ENCODE measurements at places on chromosomes 7 and 10.

DNA sequence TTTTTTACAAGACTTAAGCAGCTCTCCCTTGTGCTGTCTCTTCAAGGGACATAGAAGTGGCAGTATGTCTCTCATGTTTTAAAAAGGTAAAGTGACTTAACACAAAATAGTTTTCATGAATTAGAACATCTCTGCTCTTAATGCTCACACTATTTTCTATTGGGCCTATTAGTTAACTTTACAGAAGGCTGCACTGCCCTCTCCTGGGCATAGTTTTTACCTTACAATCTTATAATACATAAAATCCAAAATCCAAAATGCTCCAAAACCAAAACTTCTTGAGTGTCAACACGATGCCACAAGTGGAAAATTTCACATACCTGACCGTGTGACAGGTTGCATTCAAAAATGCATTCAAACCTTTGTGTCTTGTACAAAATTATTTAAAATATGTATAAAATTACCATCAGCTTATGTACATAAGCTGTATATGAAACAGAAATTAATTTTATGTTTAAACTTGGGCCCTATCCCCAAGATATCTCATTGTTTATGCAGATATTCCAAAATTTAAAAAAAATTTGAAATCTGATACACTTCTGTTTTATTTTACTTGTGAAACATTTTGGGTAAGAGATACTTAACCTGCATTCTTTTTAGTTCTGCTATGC is 25.8 kb downstream of the TES start:
- DNase-seq, result peak; percentile 25

GRCh38 chr7:150448789-150449147 is 1.7 kb upstream of the GIMAP8 start:
- DNase-seq, result peak; percentile 78

DNA sequence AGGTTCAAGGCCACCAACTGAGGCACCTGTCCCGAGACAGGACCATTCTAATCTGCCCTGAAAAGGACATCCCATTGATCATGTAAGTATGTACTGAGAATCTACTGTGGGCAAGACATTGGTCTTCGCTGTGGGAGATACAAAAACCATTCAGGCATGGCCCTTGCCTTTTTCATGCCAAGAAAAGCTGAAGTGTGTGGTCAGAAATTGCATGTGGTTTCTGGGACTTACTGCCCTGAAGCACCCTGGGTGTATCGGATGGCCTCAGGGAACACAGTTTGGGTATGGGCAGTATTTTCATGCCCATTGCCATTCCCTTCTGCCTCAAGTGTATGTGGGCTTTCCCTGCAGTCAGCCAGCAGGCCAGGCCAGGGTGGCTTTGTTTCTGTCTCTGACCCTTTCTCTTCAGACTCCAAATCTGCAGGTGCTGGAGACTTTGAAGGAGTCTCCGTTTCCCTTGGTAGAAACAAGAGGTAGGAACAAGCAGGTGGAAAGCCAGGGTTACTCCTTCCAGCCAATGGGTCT is 285.7 kb downstream of the ZEB1 start:
- DNase-seq, result no peak

GRCh38 chr10:107913317-107914294 is 749.1 kb upstream of the SORCS1 start:
- DNase-seq, result no peak

- DNase-seq, result no peak
Observed at GRCh38 chr7:137838706-137839315, 8.0 kb downstream of the DGKI start.

- DNase-seq, result no peak
Observed at GRCh38 chr10:126006906-126007305, 110.5 kb downstream of the FANK1 start.

DNA sequence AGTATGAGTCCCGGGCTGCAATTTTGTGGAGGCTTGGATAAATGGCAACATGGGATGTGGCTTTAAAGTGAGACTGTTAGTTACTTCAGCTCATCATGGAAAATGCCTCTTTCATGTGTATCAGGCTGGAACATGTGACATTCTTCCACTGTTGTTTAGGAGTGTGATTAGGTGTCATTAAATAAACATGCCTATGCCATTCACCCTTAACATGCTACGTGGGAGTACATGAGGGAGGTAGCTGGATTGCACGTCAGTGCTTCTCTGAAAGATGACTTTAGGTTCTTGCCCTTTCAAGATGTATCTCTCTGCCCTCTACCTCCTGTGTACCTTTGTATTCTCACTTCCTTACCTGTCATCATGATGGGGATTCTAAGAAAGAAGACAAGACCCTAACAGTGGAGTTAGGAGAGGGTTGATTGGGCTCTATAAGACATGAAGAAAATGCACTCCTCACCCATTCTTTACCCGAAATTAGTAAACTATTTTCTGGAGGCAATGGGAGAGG is 8.9 kb downstream of the AKR1E2 start:
- no peak for DNase-seq

DNA sequence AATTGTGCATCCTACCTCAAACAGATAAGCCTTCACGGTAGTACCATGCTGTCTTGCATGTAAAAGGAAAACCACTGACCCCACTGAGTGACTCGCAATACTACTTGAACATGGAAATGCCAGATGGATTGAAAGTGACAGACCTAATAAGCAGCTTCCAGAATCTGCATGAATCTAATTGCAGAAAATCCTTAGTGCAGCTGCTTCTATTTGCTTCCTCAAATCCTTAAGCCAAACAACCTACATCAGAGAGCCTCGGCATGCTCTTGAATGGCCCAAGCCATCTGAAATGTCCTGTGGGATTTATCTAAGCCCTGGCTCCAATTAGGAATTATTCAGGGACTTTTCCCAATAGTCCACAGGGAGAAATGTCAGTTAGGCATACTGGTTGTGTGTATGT is 509.5 kb upstream of the CELF2 start:
- no peak for DNase-seq

DNA sequence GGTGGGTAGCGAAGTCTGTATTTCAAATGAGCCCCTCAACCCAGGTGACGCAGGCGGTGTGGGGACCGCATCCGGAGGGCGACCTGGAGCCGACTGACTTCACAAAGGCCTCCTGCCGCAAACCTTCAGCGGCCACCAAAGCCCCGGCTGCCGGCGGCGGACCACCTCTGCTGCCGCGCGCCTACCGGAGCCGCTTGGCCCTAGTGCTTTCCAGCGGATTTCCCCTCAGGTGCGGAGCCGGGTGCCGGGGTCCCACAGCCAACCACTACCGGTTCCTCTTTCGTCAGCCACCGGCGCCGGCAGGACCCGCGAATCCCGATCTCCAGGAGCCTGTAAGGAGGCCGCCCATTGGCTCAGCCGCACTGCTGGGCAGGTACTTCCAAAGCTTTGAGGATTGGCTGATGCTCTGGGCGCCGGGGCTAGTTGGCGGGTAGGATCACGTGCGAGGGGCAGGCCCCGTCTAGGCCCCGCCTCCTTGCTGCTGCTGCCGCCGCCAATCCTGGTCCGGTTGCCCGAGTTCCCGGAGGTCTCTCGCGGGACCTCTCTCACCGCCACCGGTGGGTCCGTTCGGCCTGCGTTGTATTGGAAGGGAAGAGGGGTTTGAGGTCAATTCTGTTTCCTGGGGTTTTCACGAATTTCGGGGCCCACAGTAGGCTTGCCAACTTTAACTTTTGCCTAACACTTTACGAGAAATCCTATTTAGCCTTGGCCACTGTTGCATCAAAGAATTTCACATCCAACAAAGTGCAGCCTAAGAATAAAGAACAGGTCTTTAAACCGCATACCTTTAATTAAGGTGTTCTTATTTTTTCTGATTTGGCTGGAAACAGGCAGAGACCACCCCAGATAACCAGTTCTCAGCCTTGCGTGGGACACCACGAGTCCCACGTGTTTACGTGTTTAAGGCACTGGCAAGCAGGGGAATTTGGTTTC is at the start of gene GSTO2:
GSTO2 (plus strand) TSS at position 472 of the 933 bp plus-strand sequence. CDS start 5,732 bp downstream, outside the sequence.
- peak; percentile 96 for DNase-seq

- DNase-seq, result no peak
Observed at GRCh38 chr10:24825551-24825950, 101.9 kb upstream of the ARHGAP21 start.

DNA sequence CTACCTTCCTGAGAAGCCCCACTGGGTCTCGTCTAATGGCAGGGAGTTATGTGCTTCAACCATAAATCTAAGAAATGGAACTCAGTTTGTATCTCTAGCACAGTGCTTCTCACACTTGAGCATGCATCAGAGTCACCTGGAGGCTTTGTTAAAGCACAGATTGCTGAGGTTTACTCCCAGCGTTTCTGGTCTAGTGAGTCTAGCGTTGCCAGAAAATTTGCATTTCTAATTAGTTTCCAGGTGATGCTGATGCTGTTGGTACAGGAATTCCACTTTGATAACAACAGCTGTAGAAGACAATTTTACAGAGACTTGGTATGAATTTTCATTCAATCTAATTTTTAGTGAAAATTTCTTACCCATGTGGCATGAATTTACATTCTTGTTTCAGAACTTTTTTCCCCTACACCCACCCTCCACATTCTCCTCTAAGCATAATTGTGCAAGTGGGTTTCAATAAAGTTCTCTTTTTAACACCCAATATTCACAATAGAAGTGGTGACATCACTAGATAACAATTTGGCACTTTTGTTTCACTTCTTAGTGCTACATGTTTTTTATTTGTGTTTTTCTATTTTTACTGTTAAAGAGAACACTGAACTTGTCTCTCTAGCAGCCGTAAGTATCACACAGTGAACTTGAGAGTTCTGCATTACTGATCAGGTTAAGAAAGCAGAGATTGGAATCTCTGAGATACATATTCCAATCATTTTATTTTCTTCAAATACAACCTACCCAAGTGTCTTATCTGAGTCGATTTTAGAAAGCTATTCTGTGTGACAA is 48.4 kb upstream of the BET1 start:
- DNase-seq, result no peak

GRCh38 chr7:137506031-137506430 is 162.5 kb upstream of the PTN start:
- DNase-seq, result no peak

GRCh38 chr10:46550795-46551700 is 5.4 kb downstream of the GPRIN2 start:
- DNase-seq, result no peak

DNA sequence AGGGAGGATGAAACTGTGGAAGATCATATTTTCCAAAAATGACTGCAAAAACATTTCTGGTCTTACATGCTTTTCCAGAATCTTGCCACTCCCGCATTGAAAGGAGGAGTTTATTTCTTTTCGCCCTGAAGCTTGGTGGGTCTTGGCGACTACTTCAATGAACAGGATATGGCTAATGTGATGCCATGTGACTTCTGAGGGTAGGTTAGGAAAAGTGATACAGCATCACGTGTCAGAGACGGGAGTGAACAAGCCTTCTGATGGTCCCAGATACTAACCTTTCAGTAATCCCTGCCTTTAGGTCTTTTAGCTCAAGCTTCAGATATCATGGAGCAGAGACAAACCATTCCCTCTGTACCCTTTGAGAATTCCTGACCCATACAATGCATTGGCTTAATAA is 192.2 kb upstream of the HPS1 start:
- no peak for DNase-seq

- no peak for DNase-seq
Observed at GRCh38 chr10:8214587-8214986, 160.1 kb downstream of the GATA3 start.

- no peak for DNase-seq
Observed at GRCh38 chr7:80053124-80053523, 81.5 kb upstream of the GNAI1 start.

DNA sequence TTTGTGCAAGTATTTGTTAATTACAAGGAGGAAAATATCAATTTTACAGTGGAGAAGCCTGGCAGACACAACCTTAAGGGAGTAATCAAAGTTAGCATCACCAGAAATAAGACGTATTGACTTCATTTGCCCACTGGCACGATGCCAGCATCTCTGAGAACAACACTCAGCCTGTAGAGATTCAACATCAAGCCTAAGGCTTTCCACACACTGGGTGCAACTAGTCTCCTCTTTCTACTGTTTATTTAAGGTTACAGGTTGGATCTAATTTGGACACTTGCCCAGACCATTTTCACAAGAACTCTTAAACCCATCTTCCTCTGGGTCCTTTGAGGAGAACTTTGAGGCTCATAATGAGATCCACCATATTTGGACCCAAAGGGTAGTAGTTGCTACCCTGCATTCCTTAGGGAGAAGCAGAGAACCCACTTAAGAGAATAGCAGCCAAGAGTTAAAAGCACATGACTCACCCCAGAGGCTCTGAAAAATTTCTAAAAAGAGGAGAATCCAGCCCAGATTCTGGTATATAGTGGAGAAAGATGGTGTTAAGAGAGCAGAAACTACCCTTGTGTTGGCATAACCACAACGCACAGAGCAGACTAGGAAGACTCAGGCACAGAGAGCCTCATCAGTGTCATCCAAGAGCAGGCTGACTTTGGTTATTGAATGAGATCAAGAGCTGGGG is 97.3 kb downstream of the CCDC71L start:
- DNase-seq, result no peak

GRCh38 chr7:34451923-34452322 is 206.1 kb upstream of the NPSR1 start:
- DNase-seq, result no peak

DNA sequence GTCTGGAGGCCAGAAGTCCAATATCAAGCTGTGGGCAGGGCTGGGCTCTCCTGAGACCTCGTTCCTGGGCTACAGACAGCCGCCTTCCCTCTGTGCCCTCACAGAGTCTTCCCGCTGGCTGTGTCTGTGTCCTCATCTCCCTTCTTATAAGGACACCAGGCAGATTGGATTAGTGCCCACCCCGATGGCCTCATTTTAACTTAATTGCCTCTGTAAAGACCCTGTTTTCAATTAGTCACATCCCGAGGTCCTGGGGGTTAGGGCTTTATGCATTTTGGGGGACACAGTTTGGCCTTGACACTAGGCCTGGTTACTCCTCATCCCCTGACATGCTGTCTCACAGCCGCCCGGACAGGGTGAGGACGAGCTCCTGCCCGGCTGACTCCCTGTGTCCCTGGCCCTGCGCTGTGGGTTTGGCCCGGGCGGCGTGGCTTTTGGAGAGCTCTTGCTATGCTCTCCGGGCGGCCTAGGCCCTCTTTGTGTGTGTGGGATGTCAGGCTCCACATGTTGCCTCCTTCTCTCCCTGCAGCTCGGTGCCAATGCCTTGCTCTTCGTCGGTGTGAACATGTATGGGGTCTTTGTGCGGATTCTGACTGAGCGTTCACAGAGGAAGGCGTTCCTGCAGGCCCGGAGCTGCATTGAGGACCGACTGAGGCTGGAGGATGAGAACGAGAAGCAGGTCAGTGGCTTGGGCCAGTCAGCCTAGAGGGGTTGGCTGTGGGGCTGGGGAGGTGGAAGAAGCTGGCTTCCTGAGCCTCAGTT is 18.2 kb downstream of the ADCY1 start:
- DNase-seq, result no peak

- no peak for DNase-seq
Observed at GRCh38 chr7:7495171-7495570, 40.5 kb downstream of the COL28A1 start.

- DNase-seq, result no peak
Observed at GRCh38 chr10:20776384-20777118, 120.6 kb downstream of the NEBL start.

DNA sequence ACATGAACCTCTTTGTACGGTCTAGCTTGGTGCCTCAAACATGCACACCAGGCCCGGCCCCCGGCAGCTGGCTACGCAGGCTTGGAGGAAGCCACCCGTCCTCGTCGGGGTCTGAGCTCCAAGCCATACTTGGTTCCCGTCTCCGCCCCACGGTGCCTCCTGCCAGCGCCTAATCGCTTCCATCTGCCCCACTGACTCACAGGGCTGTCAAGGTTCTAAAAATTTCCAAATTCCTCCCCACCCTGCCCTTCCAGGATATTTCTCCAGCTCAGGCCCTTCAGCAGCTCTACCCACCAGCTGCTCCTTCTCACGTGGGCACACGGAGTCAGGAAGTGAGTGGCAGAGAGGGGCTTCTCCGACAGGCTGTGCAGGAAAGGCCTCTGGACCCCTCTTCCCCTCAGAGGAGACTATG is 38.8 kb downstream of the TMEM270 start:
- DNase-seq, result no peak

GRCh38 chr10:5478694-5479305 is 20.6 kb downstream of the CALML5 start:
- no peak for DNase-seq
